ENCODE measurements at places on chromosomes 16 and 17. TPM values are rescaled to one million over a fixed set of nuclear protein-coding genes. Genes with fewer than 3 reads are reported as not detected.

IL34 gene
- total RNA-seq = not detected

- DNase-seq = no peak
- H3K27ac ChIP-seq = no peak overlapping the region
- H3K27me3 ChIP-seq = peaks cover 18% of the 10 kb centered on the region
- H3K4me1 ChIP-seq = no peaks in the 10 kb centered on the region
- no peaks in the 10 kb centered on the region for H3K36me3 ChIP-seq
- H3K4me3 ChIP-seq = no peak overlapping the region
These were observed 4.1 kb downstream of the KRTAP29-1 start for GRCh38 chr17:41298458-41299135.

DNA sequence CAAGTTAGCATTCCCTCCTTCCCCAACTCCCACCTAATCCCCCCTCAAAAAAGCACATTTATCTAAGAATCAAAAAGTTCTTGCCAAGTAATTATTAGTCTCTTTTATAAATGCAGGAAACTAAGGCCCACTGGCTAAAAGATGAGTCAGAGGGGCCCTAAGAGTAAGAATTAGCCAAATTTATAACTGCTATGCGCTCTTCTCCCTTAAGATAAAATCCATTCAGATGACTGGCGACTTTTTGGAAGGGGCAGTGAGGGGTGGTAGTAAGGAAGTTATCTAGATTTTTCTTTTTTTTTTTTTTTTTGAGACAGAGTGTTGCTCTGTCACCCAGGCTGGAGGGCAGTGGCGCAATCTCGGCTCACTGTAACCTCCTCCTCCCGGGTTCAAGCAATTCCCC, 17.1 kb downstream of the ZNF652 start:
- H3K4me1 ChIP-seq = peaks cover 68% of the 10 kb centered on the region
- DNase-seq = no peak
- H3K36me3 ChIP-seq = peaks cover 4% of the 10 kb centered on the region
- no peaks in the 10 kb centered on the region for H3K27me3 ChIP-seq
- H3K27ac ChIP-seq = peak overlapping the region; percentile 51
- peak overlapping the region; percentile 32 for H3K4me3 ChIP-seq

DNA sequence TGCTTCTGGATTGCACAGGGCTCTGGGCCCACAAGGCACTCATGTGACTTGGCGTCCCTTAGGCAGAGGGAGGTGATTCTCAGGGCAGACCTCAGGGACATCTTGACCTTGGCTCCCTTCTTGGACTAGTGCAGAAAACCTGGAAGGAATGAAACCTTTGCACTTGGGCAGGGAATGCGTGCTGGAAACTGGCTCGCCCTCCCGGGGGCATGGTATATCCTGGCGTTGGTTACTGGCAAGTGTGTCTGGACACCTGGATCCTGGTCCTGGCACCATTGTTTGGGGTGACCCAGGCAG, 63.5 kb upstream of the LGALS9 start:
- H3K27me3 ChIP-seq = no peaks in the 10 kb centered on the region
- H3K36me3 ChIP-seq = peaks cover 5% of the 10 kb centered on the region

- H3K4me3 ChIP-seq = no peak overlapping the region
- no peak overlapping the region for H3K27ac ChIP-seq
- peaks cover 6% of the 10 kb centered on the region for H3K36me3 ChIP-seq
- DNase-seq = no peak
- H3K27me3 ChIP-seq = no peaks in the 10 kb centered on the region
These were observed 1144.9 kb upstream of the GOT2 start for GRCh38 chr16:59878999-59879398.

DNA sequence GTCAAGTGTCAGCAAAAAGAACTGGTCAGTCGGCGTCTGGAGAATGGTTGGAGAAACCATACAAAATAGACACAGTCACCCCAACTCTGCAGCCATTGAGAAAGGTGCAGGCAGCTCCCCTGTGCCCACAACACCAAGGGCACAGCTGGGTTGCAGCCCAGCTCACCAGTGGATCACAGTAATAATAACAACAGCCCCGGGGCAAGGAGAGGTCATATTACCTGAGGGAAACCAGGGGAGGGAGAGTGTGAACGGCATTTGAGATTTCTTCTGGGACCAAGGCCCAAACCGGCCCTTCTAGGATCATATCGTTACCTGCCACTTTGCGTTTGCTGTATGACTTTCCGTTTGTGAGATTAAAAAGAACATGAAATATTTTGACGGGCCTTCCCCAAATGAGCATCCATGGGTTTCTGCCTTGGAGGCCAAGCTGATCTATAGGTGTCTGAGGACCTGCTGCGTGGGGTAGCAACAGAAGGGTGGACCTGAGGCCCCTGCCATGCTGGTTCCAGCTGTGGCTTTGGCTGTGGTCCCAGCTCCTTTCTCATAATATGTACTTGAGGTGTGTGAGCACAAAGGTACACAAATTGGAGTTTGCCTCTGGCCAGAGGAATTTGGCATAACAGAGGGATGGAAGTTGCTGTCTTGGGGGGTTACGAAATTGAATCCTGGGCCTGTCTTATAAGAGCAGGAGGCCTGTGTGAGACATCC, 154.6 kb downstream of the CMIP start:
- DNase-seq = no peak
- H3K27ac ChIP-seq = no peak overlapping the region
- H3K27me3 ChIP-seq = no peaks in the 10 kb centered on the region
- peaks cover 32% of the 10 kb centered on the region for H3K4me1 ChIP-seq
- no peak overlapping the region for H3K4me3 ChIP-seq

DNA sequence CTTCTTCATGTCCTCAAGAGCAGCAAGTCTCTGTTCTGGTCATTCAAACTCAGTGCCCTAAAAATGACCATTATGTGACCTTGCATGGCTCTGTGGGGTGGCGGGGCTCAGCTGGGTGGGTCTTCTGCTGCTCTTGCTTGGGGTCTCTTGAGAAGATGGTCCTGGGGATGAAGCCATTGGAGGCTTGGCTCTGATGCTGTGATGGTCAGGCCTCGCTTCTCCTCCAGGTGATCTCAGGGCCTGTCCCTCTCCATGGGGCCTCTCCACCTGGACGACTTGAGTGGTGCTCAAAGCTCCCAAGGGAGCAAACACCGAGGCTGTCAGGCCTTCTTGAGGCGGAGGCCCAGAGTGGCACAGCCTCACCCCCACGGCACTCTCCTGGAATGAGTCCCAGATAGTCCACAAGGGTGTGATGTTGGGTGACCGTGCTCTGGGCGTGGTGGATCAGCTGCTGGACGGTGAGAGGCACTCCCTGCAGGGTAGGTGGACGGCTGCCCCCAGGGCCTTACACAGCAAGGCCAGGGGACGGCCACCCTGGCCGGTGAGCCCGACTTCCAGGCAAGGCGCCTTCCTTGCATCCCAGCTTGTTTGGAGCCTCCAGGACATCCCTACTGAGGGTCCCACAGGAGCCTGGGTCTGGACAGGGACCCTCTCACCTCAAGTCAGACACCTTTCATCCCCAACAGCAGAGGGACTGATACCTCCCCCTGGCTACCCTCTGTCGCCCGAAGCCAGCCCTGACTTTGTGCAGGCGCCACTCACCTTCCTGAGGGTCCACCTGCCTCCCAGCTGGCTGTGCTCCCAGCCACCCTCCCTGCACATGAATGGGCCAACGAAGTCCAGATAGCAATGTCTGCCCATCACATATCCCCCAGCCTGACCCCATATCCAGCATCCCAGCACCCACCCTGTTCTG, 48.7 kb downstream of the USP22 start:
- no peak overlapping the region for H3K4me3 ChIP-seq
- H3K27me3 ChIP-seq = no peaks in the 10 kb centered on the region
- peak; percentile 40 for DNase-seq
- H3K36me3 ChIP-seq = no peaks in the 10 kb centered on the region
- peaks cover 3% of the 10 kb centered on the region for H3K4me1 ChIP-seq

NAGS gene
- total RNA-seq = 1.9 TPM

- no peaks in the 10 kb centered on the region for H3K27me3 ChIP-seq
- no peaks in the 10 kb centered on the region for H3K36me3 ChIP-seq
- peak overlapping the region; percentile 87 for H3K4me3 ChIP-seq
- peaks cover 27% of the 10 kb centered on the region for H3K4me1 ChIP-seq
These were observed 994 bp downstream of the PITPNA start for GRCh38 chr17:1561420-1562175.

IL21R gene
- 58.3 TPM for total RNA-seq

DNA sequence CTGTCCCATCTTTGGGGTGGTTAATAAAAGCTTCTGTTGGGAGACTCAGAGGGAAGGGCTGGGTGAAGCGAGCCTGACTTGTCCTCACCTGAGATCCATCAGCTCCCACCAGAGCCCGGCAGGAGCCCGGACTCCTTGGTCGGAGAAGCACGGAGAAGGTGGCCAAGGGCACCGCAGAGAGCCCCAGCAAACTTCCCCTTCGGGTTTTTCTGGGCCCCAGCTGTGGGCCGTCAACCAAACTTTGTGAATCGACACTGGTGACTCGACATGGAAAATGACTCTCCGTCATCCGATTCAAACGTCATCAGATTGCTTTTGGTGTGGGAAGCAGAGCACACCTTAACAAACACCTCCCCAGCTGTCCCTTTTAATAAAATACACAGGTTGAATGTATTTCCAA, 21.4 kb downstream of the ENPP7 start:
- peaks cover 19% of the 10 kb centered on the region for H3K27me3 ChIP-seq
- no peak overlapping the region for H3K4me3 ChIP-seq

DNA sequence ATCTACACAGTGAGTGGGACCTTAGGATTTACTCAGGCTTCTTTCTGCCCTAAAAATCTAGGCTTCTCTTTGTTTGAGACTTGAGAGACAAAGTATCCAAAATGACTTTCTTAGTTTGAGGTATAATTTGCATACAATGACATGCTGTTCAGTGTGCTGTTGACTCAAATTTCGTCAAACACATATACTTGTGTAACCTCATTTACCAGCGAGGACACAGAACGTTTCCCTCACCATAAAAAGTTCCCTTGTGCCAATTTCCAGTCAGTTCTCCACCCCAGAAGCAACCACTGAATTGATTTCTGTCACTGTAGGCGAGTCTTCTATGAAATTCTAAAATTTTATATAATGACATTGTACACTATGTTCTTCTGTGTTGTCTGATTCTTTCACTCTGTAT, 68.0 kb upstream of the MAF start:
- peaks cover 21% of the 10 kb centered on the region for H3K36me3 ChIP-seq
- H3K27ac ChIP-seq = peak overlapping the region; percentile 47
- DNase-seq = no peak
- H3K4me3 ChIP-seq = peak overlapping the region; percentile 38
- H3K4me1 ChIP-seq = peaks cover 2% of the 10 kb centered on the region

GRCh38 chr16:81451753-81452680, 7.4 kb downstream of the CMIP start:
- peaks cover 6% of the 10 kb centered on the region for H3K36me3 ChIP-seq
- peak overlapping the region; percentile 40 for H3K4me3 ChIP-seq
- no peaks in the 10 kb centered on the region for H3K27me3 ChIP-seq
- H3K27ac ChIP-seq = peak overlapping the region; percentile 73
- H3K4me1 ChIP-seq = peaks cover 57% of the 10 kb centered on the region
- no peak for DNase-seq

DNA sequence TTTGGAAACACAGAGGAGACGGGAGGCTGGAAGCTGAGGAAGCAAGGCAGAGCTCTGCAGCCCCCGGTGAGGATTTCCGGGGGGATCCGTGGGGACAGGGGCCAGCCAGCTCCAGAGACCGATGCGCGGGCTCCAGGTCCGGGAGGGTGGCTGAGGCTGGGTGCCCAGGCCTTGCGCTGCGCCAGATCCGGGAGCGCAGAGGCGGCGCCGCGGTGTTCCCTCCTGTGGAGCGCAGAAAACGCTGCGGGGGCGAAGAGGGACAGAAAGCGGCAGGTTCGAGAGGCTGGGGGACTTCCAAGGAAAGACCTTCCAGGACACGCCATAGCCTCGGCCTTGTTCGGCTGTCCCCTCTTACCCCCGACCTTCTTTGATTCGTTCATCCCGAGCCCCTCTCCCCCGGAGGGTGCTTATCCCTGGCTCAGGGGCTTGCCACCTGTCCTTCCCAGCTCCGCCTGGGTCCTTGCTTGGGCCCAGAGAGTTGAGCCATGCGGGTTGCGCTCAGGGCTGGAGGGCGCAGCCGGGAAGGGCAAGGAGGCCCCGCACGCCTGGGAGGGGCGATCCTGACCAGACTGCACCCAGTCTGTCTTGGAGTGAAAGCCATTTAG, 697 bp upstream of the SHISA9 start:
- peaks cover 42% of the 10 kb centered on the region for H3K27me3 ChIP-seq
- no peak overlapping the region for H3K27ac ChIP-seq
- no peaks in the 10 kb centered on the region for H3K36me3 ChIP-seq
- H3K4me3 ChIP-seq = no peak overlapping the region

OR1F1 gene
- total RNA-seq = not detected

GRCh38 chr16:51881731-51882130, 665.2 kb downstream of the TOX3 start:
- H3K27me3 ChIP-seq = no peaks in the 10 kb centered on the region
- no peak overlapping the region for H3K4me3 ChIP-seq
- H3K27ac ChIP-seq = no peak overlapping the region
